ENCODE measurements at places on chromosomes 6 and 20.

GRCh38 chr6:155187106-155187505 is 76.7 kb upstream of the CLDN20 start:
- DNase-seq = no peak

- DNase-seq = peak; percentile 8
Measured at GRCh38 chr6:54428431-54428830, 120.2 kb downstream of the TINAG start.

DNA sequence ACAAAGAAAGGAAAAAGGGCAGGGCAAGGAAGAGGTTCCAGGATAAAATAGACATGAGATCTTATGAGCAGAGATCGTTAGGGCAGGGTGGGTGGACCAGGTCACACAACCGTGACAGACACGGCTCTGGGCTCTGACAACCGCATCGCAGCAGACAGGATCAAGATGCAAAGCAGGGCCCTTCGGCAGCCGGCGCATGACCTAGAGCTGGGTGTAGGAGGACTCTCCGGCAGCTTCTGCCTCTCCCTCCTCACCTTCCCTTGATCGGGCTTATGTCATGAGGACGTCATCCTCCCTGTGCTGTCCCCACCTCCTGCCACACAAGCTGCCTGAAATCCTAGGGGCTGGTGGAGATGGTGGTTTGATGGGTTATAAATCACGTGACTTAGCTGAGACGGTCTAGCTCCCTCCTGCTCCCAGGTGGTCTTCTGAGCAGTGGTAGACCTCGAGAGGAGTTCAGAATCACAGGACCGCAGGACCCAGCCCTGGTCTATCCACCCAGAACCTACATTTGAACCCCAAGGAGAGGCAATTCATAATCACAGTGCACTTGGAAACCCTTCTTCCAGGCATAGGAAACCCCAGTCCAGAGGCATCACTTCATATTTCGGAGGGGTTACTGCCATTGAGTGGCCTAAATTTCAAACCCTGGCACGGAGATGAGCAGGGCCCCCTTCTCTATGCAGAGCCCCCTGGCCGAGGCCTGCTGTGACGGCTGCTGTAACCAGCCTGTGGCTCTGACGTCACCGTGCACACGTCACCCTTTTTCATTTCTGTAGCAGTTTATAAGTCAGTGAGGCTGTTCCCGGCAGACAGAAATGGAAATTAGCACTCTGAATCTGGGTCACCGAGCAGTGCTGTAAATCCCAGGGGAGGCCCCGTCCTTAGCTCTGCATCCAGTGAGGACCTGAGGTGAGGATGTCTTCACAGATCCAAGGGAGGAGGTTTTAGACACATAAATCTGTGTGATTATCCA is 8.7 kb upstream of the CCR6 start:
- no peak for DNase-seq

GRCh38 chr6:21186479-21187055 is 407.0 kb upstream of the SOX4 start:
- DNase-seq = no peak

- no peak for DNase-seq
Measured at GRCh38 chr6:142925575-142926110, 19.3 kb downstream of the HIVEP2 start.

DNA sequence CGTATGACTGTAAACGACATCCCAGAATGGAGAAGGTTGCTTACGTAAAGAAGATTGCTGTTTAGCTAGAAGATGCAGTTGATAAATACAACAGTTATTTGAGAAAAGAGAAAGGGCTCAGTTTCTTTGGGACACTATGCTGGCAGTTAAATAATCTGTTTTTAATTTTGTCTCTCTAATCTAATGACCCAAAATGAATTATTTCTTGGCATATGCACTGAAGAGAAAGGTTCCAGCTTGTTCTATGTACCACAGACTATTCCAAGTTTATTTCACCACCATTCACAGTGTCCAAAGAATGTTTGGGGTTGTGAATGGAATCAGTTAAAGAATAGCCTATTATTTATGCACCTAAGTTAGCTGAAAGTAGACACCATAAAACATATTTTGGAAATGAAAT is 449.9 kb downstream of the RNF144B start:
- no peak for DNase-seq

GRCh38 chr6:34055223-34055933 is 90.5 kb downstream of the GRM4 start:
- DNase-seq = peak; percentile 85

DNA sequence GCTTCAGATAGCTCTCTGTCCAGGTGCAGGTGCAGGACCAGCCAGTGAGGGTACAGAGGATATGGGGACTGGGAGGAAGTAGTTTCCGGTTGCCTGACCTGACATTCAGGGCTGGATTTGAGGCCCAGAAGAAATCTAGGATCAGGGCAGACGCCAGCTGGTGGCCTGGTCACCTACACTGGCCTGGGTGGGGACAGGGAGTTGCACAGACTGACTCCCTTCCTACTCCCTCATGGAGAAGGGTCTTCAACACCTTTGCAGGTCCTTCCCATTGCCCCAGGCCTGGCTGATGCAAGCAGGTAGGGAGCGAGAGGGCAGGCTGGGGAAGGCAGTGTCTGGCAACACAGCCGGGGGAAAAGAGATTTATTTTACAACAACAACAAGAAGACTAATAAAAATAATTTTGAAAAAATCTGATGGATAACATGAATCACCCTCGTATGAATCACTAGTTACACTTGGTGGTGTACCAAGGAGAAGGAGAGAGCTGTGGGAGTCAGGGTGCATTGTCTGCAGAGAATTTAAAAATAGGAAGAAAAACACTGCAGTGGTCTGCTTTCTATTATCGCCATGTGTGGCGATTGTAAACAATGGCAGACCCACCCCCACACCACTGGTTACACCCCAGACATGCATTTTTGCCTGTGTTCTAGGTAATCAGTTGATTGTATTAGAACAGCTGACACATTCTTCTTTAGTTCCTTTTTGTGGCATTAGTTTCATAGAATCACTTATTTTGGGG is 62.3 kb upstream of the SNX9 start:
- DNase-seq = no peak

GRCh38 chr6:99364026-99364425 is 14.6 kb upstream of the FAXC start:
- DNase-seq = no peak

DNA sequence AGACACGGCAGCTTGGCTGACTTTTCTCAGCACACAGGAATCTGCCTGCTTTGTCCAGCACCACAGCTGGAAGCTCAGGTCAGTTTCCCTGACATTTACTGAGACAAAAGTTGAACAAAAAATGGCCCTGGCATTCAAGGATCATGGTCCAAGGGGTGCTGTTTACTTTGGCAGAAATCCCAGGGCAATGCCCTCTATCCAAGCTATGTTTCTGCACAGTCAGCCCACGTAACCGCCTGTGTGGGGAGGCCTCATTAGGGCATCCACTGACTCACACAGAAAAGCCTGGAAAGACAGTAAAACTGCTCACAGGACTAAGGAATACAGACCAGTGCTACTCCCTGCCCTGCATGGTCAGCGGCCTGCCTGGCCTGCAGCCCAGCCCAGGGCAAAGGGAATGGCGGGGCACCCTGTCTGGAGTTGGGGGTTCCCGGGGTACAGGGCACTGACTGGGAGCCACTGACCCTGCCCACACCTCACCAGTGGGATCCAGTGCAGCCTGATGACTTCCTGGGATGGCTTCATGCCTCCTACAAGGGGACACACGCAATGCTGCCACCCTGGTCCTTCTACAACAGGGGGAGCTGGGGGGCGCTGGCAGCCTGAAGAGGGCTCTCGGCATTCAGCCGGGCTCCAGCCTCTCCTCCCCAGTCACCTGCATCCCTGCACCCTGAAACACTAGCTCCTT is 77.1 kb downstream of the NINL start:
- DNase-seq = no peak

- no peak for DNase-seq
Measured at GRCh38 chr6:72620871-72621290, 983 bp upstream of the KCNQ5 start.

GRCh38 chr6:53496797-53497375 is 48.0 kb downstream of the GCLC start:
- no peak for DNase-seq

- no peak for DNase-seq
Measured at GRCh38 chr6:31634131-31634530, 13.6 kb downstream of the PRRC2A start.

DNA sequence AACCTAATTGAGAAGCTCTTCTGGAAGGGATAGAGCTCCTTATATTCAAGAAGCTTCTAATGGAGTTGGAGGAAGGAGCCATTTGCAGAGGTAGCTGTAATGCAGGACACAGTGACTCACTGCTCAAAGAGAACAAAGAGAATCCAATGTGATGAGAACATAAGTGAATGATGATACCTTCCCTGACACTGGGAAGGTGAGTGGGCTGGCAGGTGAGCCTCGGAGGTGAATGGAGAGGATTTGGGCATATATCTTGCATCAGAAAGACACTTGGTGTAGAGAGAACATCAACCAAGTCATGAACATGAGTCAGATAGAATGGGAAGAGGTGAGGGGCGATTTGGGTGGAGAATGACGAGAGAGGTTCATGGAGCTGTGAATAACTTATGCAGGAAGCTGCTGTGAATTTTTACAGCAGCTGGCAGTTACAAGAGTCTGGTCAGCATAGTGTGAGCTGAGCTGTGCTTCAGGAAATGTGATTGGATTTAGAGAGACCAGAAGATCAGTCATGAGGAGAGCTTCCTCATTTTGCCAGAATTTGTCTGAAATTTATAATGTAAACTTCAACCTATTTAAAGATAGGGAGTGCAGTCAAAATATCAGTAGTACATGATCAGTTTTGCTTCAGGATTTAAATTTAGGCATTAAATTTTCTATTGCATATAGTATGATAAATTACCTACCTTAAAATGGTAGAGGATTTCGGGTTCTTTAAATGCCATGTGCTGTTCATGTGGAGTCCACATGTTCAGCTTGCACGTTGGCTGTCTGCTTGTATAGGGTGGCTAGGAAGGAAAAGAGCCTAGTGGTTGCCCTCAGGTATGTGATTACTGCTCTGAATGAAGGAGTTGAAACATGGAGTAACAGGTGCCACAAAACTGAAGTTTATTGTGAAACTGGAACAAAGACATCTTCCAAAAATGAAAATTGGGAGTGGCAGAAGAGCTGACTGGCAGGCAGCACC is 59.2 kb upstream of the KIF25 start:
- DNase-seq = no peak

GRCh38 chr20:1932971-1933370 is 37.8 kb downstream of the SIRPA start:
- no peak for DNase-seq

GRCh38 chr6:119535332-119535731 is 185.8 kb upstream of the MAN1A1 start:
- DNase-seq = no peak

- DNase-seq = no peak
Measured at GRCh38 chr6:41715795-41716515, 19.5 kb downstream of the TFEB start.

Measured in HEK293T (cell line).